ENCODE measurements at places on chromosomes 6 and 20.

DNA sequence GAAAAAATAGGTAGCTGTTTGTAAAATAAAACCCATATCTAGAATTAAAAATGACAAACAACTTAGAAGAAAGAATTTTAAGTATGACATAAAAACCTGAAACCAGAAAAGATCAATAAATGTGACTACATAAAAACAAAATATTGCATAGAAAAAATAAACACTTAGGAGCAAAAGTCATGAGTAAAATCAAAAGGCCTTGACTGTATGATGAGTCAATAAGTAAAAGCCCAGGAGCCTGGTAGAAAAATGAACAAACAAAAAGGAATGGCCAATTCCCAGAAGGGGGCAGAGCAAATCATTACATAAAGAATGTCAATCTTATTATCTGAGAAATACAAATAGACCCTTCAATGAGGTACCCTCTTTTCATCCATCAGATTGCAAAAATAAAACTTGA is 20.7 kb upstream of the ENPP1 start:
- DNase-seq = no peak

- no peak for DNase-seq
Measured at GRCh38 chr20:31835554-31835953, 9.8 kb downstream of the FOXS1 start.

DNA sequence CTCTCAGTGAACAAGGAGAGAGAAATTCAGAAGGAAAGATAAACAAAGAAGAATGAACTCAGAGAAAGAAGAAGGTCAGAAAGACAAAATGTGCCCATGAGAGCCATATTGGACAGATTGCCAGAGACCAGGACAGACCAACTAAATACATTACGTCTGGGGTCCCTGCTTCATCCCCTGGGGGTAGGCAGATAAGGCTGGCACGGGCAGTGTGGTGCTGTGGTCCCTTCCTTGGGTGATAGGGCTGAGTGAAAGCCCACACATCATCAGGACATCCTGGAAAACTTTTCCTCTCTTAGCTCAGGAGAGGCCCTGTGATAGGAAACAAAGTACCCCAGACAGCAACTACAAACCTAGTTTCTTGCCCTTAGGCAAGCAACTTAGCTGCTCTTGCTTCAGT is 13.2 kb upstream of the ARMC12 start:
- no peak for DNase-seq

- no peak for DNase-seq
Measured at GRCh38 chr6:136052031-136052430, 198.1 kb downstream of the MTFR2 start.

DNA sequence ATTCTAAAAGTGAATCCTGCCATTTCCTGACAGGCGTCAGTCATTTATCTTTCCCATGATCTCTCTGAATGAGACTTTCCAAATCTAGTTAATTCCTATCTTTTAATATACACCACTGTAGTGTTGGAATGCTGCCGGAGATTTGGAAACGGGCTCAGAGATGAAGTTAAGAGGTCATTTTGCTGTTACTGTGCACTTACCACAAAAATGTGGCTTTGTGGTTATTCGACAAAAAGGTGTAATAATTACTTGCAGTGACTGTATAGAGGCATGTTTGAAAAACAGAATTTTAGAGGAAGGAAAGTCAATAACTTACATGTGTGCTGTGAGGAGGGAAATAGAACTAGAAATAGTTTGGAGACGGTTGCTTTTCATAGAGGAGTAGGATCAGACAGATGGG is 460.2 kb upstream of the BTBD3 start:
- DNase-seq = peak; percentile 51
